Activated naive CD4-positive, alpha-beta T cell (primary cell): ENCODE measurements at places on chromosomes 6 and 20.
A peak's percentile ranks its signal among the peaks of the same experiment; 100 is the strongest.

DNA sequence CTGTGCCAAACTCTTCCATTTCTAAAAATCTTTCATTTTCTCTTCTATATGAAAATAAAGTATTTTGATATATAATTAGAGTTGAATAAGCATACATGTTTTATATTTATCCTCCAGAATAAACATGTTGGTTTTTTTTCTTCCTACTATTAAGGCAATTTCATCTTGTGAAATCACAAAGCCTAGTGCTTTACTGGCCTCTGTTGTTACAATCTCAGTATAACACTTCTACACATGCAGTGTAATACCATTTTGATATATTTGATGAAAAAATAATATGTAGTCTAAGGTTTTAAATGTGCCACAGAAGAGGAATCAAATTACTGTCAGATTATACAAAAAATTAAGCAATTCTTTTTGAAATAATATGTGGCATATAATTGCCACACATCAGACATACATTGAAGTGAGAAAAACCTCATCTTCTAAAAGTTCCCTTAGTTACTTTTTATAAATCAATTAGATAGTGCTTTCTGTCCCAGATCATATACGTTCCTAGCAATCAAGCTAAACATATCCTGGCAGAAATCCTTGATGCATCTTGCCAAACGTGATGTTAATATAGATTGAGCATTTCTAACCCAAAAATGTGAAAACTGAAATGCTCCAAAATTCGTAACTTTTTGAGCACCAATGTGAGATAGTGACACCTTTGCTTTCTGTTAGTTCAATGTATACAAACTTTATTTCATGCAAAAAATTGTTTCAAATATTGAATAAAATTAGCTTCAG lies 225.1 kb upstream of the MANEA start:
- DNase-seq: no peak

DNA sequence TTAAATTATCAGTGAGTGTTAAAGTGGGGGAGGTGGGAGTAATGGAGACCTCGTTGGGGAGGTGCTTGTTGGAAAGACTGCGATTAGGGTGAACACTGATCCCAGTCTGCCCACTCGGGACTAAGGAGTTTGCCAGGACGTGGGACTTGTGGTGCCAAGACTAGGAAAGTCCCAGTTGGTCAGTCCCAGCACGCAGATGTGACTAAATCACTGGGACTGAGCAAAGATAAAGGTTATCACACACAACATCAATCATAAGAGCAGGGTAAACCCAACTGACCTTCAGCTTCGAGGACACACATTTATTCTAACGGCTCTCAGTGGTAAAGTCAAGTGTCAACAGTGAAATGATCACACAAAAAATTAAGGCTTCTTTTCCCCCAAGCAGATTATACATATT lies 45.5 kb downstream of the PDE10A start:
- DNase-seq: no peak

- DNase-seq: no peak
These were observed 81.1 kb upstream of the SMIM8 start for GRCh38 chr6:87241304-87241703.

GRCh38 chr20:5495939-5496338 lies 179.2 kb upstream of the PROKR2 start:
- no peak for DNase-seq

- DNase-seq: no peak
These were observed 328.4 kb downstream of the ESR1 start for GRCh38 chr6:152135755-152136448.

- DNase-seq: peak; percentile 63
These were observed 7.1 kb downstream of the HSPA1B start for GRCh38 chr6:31834367-31835250.

DNA sequence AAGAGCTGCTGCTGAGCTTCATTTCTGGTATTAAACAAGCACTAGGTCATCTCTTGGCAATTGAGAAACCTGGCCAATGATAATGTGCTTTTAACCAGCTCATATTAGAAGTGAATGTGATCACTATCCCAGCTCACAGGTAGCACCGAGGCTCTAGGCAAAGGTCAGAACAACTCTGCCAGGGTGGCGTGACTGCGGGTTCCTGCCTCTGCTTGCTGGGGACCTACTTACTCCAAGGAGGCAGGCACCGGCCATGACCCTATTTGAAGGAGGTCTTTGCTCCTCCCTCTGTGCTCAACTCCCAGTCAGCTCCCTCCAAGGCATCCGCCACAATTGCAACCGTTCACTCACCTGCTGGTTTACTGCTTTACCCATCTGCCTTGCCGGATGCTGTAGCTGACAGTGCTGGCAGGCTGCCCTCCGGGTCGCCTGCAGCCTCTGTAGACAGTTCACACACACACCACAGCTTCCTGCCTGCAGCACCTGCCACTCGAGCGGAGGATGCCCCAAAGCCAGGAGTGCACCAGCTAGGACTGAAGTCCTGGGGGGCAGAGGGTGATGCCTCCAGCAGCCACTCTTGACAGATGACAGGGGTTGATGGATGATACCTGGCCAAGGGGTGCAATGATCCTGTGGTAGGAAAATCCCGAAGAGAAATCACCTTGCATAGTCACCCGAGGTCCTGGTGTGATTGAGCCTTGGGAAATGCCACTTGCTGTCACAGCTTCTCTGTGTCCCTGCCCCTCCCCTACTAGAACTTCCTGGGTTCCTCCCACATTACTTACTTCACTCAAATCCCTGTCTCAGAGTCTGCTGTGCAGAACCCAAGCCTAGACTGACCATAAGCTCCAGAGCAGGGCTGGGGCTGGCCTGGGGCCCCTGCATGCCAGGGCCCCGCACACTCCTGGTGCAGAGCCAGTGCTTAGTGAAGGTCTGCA lies 8.8 kb upstream of the VSX1 start:
- peak; percentile 76 for DNase-seq

GRCh38 chr6:98335594-98335993 lies 498.8 kb upstream of the POU3F2 start:
- no peak for DNase-seq

DNA sequence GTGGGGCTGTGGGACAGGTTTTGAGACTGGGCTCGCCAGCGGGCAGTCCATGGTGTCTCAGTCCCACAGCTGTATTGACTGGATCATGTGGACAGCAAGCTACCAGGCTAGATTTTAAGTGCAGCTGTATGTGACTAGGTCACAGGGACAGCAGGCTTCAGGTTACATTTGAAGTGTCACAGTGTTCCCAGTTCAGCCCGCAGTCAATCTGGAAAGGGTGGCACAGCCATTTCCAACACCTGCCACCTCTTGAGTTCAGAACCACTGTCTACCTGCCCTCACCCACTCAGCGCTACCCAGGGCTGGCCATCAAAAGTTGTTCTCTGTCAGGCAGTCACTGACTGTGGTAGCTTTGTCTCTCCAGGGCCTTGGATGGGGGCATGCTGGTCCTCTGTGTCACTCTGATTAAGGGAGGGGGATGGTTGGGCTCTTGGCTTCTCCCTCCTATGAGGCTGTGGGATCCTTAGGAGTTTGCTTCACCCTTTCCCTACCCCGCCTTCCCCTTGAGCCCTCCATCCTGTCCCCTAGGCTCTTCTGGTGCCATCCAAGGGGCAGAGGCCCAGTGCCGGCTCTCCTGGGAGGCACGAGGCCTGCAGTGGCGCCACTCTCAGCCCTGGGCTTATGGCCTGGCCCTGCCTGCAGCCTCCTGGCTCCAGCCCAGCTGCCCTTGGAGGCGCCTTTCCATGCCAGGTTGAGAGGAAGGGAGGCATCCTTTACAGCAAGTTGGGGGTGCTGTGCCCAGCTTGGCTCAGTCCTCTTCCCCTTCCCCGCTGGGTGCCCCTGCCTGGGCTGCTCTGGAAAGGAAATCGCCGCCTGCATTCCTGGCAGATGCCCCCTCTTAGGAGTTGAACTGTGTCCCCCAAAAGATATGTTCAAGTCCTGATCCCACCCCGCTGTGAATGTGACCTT lies 44.9 kb downstream of the PNLDC1 start:
- DNase-seq: no peak

DNA sequence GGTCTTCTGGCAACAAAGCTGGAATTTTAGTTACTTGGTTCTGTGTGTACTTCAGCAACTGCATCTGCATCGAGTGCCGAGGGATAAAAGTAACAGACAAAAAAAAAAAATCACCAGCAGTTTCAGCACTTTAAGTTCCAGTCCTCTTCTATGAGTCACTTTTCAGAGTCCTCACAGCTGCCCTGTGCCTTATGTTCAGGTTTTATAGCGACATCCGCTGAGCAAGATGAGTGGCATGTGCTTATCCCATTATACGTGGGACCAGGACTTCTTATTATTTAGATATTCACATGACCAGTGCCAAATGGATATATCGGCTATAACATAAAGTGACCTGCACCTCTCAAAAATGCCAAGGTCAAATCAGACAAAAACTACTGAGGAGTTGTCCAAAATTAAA lies 242.9 kb downstream of the FOXA2 start:
- no peak for DNase-seq

DNA sequence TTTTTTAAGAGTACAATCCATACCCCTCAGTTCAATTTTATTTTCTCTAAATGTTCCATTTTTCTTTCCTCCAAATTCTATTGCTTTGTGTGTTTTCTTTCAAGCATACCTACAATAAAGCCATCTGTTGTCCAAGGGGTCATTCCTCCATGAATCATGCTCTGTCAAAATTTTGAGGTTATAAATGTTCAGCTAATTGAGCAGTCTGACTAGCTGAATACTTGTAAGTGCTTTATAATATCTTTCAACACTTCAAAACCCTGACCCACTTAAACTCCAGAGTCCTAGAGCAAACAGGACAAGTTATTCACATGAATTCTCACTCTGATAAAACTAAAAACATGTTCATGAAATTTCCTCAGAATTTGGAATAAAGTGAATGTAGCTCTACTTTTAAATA lies 33.4 kb upstream of the EYA4 start:
- DNase-seq: no peak

- no peak for DNase-seq
These were observed 282.1 kb upstream of the BMP2 start for GRCh38 chr20:6485351-6485750.

GRCh38 chr6:117359581-117359980 lies 66.2 kb downstream of the ROS1 start:
- no peak for DNase-seq

DNA sequence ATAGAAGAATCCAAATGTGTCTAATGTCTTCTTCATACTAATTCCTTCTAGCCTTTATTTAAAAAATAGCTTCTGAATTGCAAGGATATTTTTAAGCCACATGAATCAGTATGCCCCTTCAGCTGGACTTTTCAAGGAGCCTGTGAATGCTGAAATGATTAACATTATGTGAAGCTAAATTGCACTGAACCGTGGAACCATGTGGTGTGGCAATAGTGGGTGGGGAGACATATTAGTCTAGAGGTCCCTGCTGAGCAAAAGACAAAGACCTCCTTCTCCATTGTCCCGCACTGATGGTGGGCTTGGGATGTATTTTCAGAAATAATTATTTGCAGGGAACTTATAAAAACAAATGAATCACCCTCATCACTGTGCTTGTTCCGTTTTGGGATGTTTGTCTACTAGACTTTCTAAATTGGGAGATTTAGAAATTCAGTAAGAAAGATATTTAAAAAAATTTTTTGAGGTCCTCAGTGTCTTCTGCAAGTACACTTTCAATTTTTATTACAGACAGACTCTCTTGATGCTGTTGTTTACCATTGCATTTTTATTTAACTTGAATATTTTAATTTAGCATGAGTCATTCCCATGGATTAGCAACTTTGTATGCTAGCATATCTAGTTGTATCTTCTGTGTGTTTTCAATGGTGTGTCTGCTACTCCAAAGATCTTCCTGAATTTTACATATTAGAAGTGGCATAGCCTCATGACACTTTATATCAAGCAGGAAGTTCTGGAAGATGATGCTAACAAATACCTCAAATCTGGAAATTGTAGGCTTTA lies 238.1 kb downstream of the LAMA2 start:
- no peak for DNase-seq

DNA sequence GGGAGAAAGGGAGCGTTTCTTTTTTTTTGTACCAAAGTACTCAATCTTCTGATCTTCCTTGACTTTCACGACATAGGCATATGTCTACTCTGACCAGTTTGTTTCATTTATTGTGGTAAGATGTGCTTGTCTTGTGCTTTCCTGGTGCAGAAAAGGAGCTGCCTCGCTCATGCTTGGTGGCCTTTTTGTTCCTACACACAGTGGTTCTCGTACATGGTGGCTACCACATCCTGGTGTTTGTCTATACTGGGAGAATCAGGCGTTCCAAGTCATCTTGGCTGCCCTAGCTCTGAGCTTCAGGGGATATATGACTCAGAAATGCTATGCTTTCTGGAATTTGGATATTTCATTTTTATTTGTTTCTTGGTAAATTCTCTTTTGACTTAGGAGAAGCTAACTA lies 31.8 kb downstream of the MYB start:
- DNase-seq: no peak

DNA sequence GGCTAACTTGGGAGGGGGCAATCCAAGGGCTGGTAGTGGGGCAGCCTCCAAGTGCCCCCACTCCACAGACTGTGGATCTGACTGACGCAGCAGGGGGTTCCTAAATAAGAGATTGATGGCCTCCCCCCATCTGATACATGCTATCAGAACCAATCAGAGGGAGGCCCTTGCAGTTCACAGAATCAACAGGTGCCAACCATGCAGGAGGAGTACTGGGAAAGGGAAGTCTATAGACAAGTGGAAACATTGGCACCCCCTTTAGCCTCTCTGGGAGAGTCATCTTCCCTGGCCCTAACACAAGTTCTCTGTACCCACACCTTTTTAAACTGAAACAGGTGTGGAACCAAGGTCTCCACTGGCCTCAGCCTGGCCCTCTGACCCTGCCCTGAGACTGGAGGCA lies 145.8 kb downstream of the OR2B2 start:
- DNase-seq: no peak

- no peak for DNase-seq
These were observed 35.1 kb downstream of the EIF2S2 start for GRCh38 chr20:34076952-34077351.

DNA sequence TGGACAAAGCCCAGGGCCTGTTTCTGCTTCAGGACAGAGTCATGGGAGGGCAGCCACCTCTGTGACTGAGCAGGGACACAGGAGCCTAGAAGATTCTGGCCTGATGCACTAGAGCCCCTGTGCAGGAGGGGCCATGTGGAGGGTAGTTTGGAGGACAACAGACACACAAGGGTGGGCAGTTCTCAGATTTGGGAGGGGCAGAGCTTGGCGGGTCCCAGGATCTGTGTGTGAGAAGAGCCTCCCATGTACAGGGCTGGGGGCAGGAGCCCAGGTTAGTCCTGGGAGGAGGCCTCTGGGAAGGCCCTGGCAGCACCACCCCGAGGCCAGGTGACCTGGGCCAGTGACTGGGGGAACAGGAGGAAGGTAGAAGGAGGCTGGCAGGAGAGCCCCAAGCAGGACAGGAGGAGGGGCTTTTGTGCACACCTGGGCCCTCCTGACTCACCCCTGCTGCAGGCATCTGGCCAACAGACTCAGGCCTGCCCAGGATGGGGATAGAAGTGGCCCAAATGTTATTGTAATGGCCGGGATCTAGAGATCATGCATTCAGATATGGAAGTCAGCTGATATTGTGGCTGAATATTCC lies 1.4 kb upstream of the ULBP3 start:
- DNase-seq: no peak

GRCh38 chr6:14066782-14067406 lies 50.7 kb upstream of the CD83 start:
- no peak for DNase-seq

DNA sequence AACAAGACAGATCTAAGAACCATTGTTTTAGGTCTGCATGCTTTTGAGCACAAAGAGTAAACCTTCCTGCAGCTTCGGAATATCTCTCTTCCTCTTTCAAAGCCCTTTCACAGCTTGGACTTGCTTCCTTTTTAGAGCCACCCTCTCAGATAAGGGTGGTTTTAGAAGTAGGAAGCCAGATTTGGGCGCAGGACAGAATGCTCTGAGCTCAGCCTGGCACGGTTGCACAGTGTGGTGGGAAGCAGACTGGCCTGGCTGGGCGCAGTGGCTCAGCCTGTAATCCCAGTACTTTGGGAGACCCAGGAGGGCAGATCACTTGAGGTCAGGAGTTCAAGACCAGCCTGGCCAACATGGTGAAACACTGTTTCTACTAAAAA lies 35.6 kb upstream of the PNRC1 start:
- no peak for DNase-seq
